ENCODE measurements at places on chromosomes 13 and 19.
A peak's percentile ranks its signal among the peaks of the same experiment; 100 is the strongest.

DNA sequence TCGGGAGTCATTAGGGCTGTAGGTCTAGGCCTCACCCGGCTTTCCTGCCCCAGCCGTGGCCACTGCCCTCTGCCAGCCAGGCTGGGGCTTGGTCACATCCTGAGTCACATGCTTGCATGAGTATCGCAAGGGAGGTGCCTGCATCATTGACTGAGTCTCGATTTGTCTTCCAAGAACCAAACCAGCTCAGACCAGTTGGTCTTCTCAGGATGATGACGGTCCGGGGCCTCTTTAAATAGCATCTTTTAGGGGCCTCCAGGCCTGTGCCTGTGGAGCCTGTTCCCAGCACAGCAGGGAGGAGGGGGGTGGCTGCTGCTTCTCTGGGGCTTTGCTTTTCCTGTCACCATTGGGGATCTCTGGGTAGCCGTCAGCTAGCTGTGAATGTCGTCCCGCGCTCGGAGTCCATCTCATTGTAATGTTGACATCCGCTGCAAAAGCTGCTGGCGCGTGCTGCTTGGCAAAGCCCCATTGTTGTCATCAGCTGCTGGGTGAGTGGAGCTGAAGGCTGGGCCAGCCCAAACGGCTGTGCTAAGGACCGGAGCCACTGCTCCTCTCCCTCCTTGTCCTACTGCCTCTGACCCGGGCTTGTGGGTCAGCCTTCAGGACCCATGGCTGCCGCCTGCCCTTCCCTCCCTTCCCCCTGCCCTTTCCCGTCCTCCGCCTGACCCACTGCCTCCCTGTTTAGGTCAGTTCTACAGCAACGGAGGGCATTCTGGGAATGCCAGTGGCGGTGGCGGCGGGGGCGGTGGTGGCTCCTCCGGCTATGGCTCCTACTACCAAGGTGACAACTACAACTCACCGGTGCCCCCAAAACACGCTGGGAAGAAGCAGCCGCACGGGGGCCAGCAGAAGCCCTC lies 14.3 kb upstream of the QTRT1 start:
- DNase-seq: no peak

DNA sequence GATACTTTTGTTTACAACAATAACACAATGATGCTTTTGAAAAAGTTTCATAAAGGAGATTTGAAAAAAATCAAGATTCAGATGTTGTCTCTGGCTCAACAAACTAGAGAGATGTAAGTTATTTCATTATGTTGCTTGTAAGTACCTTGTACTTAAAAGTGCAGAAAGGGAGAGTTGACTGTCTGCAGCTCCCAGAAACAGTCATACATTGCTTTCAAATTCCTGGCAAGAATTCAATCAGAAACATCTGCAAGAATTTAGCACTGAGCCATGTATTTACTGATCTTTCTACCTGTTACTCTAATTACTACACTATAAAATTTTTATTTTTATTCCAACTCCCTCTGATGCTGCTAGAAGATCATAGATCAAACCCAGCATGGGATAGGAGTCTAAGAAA lies 1261.3 kb upstream of the SPRY2 start:
- no peak for DNase-seq

GRCh38 chr13:75327135-75327510 lies 154.8 kb downstream of the TBC1D4 start:
- DNase-seq: no peak

- DNase-seq: no peak
Observed at GRCh38 chr19:13742756-13743155, 21.6 kb upstream of the MRI1 start.

DNA sequence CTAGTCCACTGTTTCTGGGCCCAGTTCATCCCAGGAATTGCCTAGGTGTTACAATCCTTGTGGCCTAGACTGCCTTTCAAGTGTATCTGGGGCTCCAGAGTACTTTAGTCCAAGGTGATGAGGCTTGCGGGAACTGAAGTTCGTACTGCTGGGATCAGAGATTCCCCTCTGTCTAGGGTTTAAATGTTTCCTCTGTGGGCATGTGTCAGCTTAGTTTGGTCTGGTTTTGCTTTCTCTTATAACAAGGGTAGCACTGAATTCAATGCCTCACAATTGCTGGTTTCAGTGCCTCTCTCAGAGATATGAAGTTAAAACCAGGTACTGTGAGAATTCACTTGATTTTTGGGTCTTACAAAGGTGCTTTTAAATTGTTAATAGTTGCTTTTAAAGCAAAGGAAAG lies 30.8 kb downstream of the RGCC start:
- no peak for DNase-seq

DNA sequence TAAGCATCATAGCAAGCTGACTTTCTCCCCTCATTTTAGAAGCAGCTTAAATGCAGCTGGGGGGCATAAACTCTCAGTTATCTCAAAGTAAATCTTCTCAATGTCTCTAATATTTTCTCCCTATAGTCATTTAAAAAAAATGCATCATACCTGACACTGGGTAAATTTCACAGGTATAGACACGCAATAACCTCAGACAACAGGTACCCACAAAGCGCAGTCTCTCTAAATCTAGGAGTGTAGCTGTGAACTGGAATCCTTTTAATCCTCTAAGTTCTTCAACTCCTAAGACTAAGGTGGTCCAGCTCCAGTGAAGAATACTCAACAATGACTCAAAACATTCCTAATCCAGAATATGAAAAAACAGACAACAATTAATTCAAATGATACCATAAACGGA lies 141.2 kb downstream of the MYCBP2 start:
- DNase-seq: no peak

GRCh38 chr19:42051166-42052115 lies 18.6 kb downstream of the GRIK5 start:
- DNase-seq: no peak

- DNase-seq: no peak
Observed at GRCh38 chr13:98055623-98056022, 87.3 kb upstream of the FARP1 start.

- peak; percentile 66 for DNase-seq
Observed at GRCh38 chr13:20993661-20994440, 67.5 kb downstream of the LATS2 start.

DNA sequence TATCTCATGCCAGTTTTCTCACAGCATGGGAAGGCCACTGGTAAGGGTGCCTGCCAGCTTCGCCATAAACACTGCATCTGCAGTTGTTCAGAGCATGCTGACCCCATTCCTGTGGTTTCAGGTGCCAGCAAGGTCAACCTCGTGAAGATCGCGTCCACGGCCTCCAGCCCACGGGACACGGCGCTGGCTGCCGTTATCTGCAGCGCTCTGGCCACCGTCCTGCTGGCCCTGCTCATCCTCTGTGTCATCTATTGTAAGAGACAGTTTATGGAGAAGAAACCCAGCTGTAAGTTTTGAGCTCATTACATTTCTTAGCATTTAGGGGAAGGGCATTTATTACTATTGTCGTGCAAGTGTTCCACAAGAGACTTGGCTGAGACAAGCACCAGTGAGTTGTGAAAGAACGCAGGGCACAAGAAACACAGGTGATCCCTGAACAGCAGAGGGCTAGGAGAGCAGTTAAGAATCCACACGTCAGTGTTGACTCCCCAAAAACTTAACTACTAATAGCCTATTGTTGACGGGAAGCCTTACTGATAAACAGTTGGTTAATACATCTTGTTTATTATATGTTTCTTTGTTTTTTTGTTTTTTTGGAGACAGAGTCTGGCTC lies 88.8 kb downstream of the TNFRSF19 start:
- DNase-seq: no peak

DNA sequence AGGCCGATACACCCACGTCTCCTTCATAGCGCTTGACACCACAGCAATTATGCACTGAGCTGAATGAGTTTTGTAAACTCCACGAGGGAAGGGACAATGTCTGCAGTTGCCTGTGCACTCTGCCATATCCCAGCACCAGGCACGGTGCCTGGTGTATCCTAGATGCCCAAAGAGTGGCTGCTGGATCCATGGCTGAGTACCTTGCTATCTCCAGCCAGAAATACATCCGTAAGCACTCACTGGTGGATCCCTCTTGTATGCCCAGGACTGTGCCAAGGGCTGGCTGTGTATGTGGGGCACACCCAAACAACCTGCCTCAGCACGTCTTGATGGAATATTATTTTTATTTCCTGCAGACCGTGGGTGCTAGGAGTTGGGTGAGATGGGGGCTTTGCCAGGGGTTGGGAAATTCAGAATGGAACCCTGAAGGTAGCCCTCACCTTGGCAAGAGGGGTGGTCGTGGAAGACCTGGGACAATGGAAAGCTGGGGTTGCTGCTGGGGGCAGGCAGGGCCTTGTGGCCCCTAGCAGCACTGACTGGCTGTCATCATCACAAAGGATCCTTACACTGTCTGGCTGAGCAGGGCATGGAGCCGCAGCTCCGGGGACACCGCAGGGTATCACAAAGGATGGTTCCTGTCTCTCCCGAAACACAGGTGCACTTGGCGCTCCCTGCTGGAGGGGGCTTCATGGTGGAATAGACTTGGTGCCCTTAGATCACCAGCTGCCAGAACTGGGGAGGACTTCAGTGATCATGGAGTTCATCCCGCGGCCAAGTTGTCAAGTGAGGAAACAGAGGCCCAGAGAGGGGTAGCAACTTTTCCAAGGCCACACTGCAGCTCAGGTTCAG lies 131.3 kb downstream of the URI1 start:
- DNase-seq: no peak

- DNase-seq: no peak
Observed at GRCh38 chr13:89457977-89458376, 1786.8 kb downstream of the SLITRK5 start.

DNA sequence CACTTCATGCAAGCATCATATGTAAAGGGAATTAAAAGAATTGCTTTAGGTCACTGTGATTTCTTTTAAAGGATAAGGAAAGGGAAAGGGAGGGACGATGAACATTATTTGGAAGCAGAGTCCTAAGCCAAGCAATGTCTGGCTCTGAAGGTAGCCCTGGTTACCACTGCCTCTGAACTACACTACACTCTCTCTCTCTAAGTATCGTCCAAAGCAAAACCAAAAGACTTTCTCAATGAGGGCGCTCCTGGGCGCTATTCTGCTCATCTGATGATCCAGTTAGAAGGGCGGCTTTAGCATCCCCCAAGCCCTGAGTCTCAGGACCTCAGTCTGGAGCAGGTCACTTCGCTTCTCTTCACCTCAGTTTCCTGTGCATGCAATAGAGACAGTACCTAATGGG lies 26.2 kb downstream of the FOXO1 start:
- no peak for DNase-seq

- no peak for DNase-seq
Observed at GRCh38 chr19:38526430-38526829, 91.3 kb downstream of the MAP4K1 start.

DNA sequence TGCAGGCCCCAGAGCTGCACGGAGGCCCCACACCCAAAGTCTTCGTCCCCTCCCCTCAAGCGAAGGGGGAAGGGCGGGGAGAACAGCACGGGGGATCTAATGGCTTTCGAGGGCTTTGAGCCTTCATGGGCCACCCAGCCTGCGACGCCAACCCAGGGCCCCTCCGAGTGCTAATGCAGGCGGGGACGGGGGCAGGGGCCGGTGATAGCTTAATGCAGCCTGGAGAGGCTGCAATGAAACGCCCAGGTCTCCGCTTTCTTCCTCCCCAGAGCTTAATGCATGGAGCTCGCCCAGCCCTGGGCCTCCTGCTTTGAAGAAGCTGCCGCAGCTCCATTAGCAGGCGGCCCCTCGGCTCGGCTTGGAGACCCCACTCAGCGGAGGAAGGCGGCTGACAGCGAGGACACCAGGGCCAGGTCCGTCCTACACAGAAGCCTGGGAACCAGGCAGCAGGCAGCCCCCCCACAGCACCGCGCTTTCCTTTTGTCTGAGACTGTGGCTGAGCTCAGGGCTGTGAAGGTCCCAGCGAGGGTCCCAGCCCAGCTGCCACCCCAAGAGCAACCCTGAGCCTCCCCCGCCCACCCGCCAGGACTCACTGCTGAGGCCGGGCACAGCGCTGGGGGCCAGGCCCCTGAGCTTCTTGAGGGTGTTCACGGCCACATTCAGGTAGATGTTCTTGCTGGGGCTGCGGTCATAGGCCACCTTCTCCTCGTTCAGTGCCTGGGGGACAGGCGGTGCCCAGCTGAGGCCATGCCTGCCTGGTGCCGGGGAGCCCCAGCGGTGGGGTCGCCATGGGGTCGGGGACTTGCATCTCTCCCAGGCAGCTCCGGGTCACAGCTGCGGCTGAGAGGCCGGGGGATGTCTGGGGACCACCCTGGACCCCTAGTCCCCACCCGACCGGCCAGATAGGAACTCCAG lies 7.5 kb upstream of the ATP8B3 start:
- DNase-seq: no peak

DNA sequence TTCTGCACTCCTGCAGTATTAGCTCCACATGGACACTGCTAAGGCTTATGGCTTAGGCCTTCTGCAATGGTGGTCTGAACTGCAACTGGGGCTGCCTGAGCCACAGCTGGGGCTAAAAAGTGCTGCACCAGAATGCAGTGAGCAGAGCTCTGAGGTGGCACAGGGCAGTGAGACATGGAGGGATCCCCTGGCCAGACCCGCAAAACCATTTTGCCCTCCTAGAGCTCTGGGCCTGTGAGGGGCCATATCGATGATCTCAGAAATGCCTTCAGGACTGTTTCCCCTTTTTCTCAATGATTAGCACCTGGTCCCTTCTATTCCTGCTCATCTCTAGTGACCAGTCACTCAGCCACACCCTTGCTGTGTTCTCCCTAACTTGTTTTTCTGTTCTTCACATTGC lies 397.7 kb downstream of the UQCRFS1 start:
- DNase-seq: no peak

DNA sequence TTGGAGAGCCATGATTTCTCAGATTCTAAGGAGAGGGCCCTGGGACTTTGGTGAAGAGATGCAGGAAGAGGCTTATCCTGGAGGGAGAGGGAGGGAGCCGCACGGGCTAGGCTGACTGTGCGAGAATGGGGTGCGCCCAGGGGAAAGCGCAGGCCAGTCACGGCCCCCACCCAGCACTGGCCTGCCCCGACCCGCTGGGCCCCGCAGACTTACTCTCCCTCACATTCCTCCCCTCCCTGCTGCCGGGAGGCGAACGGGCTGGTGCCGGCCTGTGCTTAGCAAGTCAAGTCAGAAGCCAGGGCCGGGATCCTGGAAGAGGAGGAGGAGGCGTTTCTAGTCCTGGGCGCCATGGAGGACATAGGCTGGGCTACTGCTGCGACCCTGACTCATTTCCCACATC lies 120.0 kb downstream of the CRYL1 start:
- no peak for DNase-seq

GRCh38 chr13:50291611-50292010 lies 276.4 kb downstream of the KCNRG start:
- DNase-seq: no peak

DNA sequence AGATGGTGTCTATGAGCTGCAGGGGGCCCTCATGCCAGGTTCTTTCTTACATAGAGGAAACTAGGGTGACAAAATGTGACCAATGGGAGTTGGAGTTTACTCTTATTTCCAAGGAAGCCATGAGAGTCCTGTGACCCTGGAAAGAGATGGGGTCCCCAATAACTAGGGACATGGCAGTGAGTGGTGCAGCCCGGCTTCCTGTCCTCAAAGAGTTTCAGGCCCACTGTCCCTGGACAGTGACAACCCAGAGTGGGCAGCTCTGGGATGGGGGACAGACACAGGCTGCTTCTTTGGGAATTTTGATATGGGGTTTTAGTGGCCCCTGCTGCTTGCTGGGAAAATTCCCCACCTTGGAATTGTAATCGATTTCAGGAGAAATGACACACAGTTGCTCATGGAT lies 8.4 kb upstream of the IGFL1 start:
- no peak for DNase-seq

All from CD14-positive monocyte (primary cell).